ENCODE measurements at places on chromosomes 4 and X.

DNA sequence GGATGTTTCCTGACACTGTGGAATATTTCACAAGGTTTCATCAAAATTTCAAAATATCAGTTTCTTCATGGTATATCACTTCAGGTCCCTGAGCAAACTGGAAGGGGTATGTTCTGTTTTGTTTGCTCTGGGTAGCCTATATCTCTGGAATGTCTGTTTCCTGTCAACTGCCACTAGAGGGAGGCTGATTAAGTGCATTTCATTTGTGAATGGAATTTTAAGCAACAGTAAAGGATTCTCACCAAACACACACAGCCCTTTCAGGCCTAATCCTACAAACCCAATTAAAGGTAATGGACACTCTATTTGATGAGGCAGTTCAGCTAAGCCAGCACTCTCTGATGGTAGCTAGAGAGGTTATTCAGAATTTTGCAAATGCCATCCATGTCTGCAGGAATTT is 307.1 kb downstream of the TEX13A start:
- no peak for DNase-seq

- no peak for DNase-seq
Measured at GRCh38 chr4:153152501-153153338, 51.5 kb upstream of the TRIM2 start.

- DNase-seq = no peak
Measured at GRCh38 chr4:27881705-27882104, 1021.1 kb downstream of the STIM2 start.

GRCh38 chr4:146485968-146486367 is 35.8 kb downstream of the SLC10A7 start:
- DNase-seq = no peak

DNA sequence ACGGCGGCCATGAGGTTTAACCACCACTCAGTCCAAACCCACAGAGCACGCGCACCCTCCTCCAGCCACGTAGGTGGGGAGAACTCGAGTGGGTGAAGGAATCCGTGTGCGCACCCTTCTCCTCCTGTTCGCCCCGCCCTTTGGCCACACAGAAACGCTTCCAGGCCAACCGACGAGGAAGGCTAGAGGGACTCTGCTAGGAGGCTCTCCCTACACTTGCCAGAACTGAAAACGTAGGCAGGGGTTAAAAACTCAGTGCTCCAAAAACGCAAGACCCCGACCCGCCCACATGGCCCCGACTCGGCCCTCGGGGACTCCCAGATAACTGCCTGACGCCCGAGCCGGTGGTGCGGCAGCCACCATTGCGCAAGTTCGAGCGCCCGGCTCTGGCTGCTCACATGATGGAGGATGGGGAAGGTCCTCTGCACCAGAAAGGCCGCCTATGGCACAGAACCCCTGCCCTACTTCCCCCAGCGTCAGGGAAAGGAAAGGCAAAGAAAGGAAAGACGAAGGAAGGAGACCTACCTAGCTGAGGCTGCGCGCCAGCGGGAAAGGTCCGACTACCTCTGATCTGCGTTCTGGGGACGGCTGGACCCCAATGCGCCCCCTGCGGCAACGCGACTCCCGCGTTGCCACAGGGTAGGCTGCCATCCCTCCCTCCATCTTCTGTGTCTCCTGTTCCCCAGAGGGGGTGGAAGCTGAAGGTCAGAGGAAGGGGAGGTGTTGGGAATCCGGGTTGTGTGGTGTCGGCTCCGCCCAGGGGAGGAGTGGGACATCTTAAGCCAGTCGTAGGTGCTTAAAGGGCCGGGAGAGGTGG is 201.9 kb upstream of the AGTR2 start:
- DNase-seq = peak; percentile 29

DNA sequence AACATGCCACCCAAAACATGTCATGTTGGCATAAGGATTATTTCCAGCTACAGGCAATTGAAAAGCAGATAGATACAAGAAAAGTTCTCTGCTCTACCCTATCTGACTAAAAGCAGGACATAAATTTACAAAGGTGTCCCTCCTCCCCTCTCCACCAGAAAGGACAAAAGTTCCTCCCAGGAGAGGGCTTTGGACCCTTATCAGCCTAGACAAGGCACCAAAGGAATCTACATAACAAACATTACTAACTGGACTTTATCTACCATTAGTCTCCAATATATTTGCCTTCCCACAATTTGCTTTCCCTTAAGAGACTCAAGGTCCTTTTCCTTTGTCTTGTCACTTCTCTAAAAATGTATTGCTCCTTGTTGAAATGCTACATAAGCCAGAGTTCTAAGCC is 55.6 kb downstream of the ADGRA3 start:
- DNase-seq = no peak

GRCh38 chr4:26217481-26217880 is 103.3 kb upstream of the RBPJ start:
- no peak for DNase-seq

GRCh38 chr4:177292171-177292570 is 17.5 kb upstream of the NEIL3 start:
- no peak for DNase-seq

DNA sequence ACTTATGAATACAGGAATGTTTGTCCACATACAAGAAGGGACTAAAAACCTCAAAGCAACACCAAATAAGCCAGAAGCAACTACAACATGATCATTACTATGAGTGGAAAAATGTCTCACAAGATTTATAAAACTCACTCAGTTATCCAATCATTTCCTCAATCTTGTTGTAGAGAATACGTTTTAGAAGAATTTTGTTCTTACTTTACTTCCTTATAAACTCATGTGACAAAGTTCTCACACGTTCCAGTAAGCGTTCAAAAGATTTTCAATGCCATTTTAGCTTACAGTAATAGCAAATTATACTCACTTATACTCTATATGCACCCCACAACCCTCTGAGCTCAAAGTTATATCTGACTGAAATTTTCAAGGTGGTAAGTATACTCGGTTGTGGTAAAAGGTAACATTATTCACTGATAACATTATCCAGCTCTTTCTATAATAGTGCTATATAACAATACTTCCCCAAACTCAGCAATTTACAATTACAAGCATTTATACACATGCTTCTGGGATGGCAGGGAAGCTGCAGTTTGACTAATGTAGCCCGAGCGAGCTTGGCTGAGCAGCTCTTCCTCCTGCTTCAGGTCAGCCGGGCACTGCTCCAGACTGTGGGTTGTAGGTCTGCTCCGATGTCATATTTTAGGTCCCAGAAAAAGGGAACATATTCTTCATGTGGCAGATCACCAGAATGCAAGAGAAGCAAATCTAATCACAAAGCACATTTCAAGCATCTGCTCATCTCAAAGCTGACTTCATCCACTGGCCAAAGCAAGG is 226.3 kb downstream of the RCHY1 start:
- DNase-seq = no peak
